Stimulated activated CD4-positive, alpha-beta T cell treated with anti-CD3 and anti-CD28 coated beads, Interleukin-12 subunit alpha, Interleukin-12 subunit beta, amount 100 ng/mL, for 48 hours (primary cell): ENCODE measurements at places on chromosomes 2 and 18.

DNA sequence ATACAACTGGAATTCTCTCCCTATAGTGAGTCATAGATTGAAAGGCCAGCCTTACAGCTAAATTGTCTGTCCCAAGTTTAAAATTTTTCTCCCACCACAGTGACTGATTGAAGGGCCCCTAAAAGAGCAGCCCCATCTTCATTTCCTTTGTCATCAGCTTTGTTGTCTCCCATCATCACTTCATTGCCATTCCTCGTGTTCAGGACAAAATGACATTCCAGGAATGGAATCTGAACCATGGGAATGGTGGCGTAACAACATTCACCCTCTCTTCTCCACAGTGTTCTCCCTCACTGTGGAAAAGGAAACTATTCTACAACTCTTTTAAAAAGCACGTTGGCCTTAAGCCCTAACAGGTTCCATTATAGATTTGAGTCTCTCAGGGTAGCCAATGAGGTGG lies 52.1 kb downstream of the PSTPIP2 start:
- DNase-seq: no peak

DNA sequence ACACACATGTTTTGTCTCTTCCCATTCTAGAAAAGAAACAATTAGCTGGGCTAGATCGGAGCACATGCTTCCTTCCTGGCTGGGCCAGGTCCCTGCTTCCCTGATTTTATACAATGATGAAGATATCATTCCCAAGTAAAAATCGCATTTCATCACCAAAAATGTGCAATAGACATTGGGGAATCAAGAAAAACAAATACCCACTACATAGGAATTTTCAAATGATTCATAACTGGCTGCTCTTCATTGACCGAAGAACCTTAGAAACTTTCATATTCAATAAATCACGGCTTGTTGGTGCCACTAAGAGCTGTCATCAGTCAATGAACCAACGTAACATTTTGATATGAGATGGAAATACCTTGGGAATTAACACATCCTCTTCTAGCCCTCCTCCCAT lies 373.6 kb upstream of the TRIB2 start:
- DNase-seq: no peak

DNA sequence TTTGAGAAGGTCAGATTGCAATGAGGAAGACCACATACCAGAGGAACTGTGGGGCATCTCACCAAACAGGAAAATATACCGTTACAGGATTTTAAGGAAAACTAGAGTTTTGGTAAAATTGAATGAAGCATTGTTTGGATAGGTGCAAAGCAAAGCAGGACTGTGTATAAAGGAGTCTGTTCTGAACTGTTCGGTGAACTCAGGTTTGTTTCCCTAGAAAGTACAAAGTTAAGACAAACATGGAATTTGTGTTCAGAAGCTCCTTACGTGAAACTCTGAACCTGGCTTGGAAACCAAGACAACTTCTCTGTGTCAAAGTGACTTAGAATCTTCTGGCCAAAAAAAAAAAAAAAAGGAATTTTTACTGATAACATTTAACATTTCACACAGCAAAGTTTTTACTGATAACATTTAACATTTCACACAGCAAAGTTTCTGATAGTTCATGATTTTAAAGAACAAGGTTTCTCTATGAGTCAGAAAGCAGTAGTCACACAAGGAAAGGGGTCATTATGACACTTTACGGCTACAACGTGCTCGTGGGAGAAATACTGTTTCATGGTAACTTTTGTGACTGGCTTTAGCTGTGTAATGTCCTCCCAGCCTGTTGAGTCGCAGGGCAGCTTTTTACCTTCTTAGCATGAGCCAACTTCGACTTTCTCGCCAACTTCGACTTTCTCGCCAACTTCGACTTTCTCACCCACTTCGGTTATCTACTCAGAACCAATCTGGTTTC lies 21.2 kb upstream of the TET3 start:
- no peak for DNase-seq

DNA sequence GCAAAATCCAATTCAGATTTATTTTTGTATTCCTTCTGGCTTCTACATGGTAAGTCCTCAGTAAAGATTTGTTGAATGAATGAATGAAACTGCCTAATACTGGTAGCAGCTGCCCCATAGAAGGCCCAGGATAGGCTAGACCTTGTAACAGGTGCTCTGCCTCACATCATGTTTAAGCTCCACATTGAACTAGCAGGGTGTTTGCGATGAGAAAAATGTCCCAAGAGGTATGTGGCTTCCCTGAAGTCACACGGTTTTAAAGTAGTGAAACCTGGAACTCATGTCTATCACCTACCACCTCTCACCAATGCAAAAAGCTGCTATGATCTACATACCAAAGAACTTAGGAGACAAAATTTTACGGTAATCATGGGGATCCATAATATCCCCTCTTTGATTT lies 765 bp upstream of the LHCGR start:
- no peak for DNase-seq

DNA sequence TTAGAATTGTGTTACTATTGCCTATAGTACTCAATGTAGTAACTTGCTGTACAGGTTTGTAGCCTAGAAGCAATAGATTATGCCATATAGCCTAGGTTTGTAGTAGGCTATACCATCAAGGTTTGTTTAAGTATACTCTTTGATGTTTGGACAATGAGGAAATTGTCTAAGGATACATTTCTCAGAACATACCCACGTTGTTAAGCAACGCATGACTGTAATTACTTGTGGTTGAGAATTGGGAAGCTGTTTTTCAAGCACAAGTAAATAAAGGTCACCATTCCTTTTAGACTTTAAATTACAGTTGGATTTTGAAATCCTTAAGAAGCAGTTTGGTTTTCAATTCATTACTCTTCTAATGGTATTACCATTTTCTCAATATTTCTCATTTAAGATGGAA lies 89.8 kb upstream of the KCNH7 start:
- DNase-seq: no peak

GRCh38 chr18:24964216-24964615 lies 387.8 kb downstream of the ZNF521 start:
- no peak for DNase-seq

GRCh38 chr2:104896446-104896845 lies 42.5 kb downstream of the POU3F3 start:
- DNase-seq: no peak

- no peak for DNase-seq
These were observed 2.0 kb upstream of the HK2 start for GRCh38 chr2:74831693-74832530.

DNA sequence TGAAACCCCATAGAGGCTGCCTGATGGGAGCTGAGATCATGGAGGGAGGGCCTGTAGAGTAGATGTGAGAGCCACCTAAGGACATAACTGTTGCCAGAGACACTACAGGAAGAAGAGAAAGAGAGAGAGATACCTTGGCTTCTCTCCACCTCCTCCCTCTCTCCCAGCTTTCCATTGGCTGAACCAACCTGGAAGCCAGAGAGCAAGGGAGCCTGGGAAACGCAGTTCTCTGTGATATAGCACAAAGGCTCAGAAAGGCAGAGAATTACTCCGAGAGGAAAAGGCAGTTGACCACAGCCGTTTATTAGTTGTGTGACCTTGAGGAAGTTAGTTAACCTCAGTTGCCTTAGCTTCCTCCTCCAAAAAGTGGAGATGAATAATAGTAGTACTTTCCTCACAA lies 37.7 kb upstream of the MAT2A start:
- DNase-seq: no peak

DNA sequence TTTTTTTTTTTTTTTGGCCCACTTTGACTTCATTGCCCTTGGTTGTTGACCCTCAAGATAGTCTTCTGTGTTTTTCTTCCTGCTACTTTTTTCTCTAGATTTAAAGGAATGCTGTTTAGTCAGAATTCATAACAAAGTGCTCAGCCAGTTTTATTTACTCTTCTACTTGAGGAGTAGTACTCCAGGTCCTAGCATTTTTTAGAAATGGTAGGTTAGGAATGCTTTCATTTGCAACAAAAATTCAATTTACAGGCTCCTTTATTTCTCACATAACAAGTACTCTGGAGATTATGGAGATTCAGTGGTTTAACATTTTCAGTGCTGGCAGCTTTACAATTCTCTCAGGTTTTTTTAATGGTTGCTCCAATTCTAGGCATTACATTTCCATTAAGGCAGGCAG lies 58.2 kb downstream of the KIAA1328 start:
- DNase-seq: no peak

- no peak for DNase-seq
These were observed at the start of gene REG3G for GRCh38 chr2:79025421-79025820. Gene REG3G, plus strand, starts transcription at chr2:79025702. Its CDS starts 392 bp downstream, at chr2:79026094.

DNA sequence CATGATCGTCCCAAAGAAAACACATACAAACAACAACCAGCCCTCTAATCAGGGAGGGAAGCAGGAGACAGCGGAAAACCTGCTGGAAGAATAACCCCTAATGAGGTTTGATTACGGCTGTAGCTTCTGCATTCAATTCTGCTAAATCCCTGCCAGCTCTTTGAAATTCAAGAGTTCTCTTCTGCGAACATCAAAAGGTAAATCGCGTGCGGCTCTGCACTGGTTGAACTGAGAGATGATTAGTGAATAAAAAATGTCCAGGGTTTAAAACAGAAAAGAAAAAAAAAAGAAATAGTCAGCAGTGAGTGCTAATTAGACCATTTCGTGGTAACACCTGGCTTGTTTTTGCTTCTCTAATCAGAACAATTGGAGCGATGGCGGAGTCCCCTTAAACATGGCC lies 153.0 kb upstream of the CAPN13 start:
- no peak for DNase-seq

- DNase-seq: no peak
These were observed 106.7 kb upstream of the NABP1 start for GRCh38 chr2:191571163-191571769.

DNA sequence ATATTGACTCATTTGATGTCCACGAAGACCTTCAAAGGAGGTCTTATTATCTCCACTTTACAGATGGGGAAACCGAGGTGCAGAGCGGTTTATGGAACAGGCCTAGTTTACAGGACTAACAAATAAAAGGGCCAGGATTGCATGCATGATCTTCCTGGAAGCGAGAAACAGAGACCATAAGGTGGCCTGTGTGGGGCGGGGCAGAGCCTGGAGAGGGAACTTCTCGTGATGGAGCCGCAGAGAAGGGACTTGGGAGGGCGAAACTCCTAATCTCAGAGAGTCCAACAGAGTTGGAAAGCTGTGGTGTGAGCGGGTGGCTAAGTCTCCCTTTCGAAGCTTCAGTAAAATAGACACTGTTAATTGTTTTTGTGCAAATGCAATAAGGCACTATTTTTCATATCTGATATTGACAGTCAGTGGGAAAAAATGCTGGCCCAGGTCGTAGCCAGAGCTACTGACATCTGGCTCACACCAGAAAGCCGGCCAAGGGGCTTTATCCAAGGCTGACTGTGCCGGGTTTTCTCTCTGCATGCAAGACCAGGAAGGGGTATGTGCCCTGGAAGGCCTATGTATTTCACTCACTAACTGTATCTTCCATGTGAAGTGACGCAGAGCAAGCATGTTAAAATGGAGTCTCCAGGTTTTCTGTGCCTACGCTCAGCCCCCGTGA lies 4.5 kb downstream of the INPP5D start:
- no peak for DNase-seq

DNA sequence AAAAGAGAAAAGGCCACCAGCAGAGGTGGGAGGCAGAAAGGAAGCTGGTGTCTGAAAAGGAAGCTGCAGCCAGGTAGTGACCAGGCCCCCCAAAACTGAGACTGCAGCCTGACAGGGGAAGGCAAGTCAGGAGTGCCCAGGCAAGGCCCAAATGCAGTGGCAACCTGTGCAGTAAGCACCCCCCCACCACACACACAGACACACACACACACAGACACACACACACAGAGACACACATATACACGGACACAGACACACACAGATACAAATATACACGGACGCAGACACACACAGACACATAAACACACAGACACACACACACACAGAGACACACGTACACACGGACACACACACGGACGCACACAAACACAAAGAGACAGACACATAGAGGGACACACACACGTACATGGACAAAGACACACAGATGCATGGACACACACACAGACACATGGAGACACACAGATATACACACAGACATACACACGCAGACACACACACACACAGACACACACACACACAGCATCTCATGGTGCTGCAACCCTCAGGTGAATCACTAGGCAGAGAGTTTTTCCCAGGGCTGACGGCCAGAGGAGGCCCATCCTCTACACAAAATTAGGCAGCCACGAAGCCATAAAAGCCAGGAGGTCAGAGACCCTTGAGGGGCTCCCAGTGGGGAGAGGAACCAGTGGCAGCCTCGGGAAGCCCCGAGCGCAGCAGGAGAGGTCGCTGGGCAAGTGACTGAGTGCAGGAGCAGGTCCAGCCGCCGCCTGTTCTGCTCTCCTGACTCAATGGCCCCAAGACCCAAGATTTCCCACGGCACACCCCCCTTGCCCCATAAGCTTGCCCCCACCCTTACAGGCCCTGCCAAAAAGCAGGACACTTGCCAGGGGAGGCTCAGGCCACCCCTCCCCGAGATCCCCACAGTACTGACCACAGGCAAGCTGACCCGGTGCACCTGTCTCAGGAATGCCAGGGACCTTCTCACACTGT lies 6.3 kb downstream of the SDC1 start:
- DNase-seq: no peak

GRCh38 chr2:232626584-232626983 lies 6.8 kb upstream of the EFHD1 start:
- DNase-seq: no peak

- no peak for DNase-seq
These were observed 319.9 kb downstream of the MYCN start for GRCh38 chr2:16260041-16260830.

DNA sequence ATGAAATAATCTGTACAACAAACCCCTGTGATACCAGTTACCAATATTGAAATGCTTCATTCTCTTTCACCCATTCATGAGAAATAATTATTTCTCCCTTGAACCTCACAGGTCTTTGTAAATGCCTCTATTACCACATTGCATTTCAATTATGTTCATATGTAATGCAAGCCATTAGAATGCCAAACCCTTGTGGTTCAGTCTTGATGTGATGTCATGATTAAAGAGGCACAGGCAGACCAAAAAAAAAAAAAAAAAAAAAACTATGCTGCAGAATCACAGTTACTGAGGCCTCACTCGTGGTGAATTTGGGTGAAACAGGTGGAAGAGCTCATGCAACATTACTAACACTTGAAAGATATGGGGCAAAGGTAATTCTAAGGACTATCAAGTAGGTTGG lies 9.4 kb upstream of the EPG5 start:
- no peak for DNase-seq

DNA sequence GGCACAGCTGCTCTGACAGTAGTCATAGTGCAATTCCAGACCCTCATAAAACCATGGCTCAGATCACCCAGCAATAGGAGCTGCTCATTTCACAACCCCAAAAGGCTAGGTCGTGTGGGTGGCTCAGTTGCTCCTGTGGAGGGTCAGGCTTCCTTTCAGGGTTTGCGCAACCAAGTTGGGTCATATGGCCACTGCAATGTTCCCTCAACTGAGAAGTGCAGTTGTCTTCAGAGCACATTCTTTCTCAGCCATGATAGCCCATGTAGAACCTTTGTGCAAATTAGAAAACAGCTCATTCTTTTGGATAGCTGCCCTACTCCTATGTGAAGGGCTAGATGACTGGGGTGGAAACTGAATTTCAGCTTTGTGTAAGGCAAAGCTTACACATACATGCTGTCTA lies 3.2 kb downstream of the SERPINB13 start:
- DNase-seq: no peak

DNA sequence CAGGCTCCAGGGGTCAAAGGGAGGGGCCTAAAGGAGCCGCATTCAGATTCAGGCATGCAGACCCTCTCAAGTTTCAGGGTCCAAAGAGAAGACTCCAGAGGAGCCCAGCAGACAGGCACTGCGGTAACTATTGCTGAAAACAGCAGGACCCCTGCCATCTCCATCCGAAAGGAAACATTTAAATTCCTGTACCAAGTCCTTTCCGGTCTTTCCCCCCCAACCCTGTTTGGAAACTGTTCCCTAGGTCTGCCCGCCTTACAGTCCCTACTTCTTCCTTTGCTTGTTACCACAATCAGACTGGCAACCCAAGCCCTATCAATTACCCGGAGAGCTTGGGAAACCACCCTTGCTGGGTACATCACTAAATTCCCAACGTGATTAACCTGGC lies 82.0 kb downstream of the DNMT3A start:
- no peak for DNase-seq
